ENCODE measurements at places on chromosomes 3 and 15.

DNA sequence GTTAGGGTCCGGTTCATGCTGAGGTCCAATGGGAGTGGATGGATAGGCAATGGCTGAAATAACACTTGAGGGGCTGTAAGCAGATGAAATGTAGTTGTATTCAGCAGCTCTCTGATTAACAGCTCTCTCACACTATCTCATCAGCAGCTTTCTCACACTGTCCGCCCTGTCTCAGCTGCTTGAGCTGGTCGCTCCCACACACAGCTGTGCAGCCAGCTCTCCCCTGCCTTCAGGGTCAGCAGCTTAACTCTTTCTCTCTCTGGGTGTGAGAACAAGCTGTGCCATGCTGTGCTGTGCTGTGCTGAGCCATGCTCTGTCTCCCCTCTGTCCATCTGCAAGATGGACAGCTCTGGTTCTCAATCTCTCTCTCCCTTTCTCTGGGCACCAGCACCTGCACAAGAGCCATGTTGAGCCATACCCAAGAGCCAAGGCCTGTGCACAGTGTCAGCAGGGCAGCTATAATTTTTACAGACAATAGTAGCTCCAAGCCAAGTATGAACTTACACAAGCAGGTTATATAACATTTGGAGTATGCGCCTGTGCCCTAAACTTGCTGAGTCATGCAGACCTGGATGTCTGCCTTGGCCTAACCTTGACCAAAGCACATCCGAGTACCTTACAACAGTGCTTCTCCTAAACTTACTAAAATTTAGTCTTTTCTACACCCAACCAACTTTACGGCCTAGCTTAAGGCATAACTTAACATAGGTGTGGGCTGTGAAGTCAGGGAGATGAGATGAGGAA, 291.3 kb upstream of the TRIM42 start:
- no peak overlapping the region for H3K27ac ChIP-seq
- DNase-seq, result no peak
- no peaks in the 10 kb centered on the region for H3K27me3 ChIP-seq
- no peaks in the 10 kb centered on the region for H3K4me1 ChIP-seq
- H3K4me3 ChIP-seq, result no peak overlapping the region

GRCh38 chr3:39187372-39188155, 4.8 kb downstream of the XIRP1 start:
- no peak overlapping the region for H3K27ac ChIP-seq
- no peaks in the 10 kb centered on the region for H3K36me3 ChIP-seq
- DNase-seq, result no peak
- peaks cover 8% of the 10 kb centered on the region for H3K4me1 ChIP-seq

- peaks cover 3% of the 10 kb centered on the region for H3K27me3 ChIP-seq
- H3K36me3 ChIP-seq, result no peaks in the 10 kb centered on the region
- H3K4me1 ChIP-seq, result no peaks in the 10 kb centered on the region
- no peak overlapping the region for H3K27ac ChIP-seq
- no peak overlapping the region for H3K4me3 ChIP-seq
Measured at GRCh38 chr15:68518785-68519430, 59.9 kb upstream of the CORO2B start.

DNA sequence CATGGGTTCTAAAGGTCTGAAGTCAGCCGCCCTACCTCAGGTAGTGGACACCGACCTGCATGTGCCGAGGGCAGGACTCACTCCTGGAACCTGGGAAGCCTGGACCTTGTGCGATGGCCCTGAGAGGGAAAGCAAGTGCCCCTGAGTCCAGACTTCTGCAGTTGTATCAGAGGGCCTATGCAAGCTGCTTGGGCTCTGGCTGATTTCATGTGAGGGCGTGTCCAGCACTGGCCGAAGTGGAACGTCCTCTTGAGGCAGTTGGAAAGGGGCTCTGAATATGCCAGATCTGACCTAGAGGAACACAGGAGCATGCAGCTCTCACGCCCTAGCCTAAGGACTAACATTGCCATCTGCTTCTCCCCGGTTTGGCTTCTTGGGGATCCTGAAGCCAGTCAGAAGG, 2.5 kb upstream of the CAMP start:
- no peaks in the 10 kb centered on the region for H3K36me3 ChIP-seq
- H3K27me3 ChIP-seq, result no peaks in the 10 kb centered on the region
- DNase-seq, result no peak
- H3K4me1 ChIP-seq, result peaks cover 53% of the 10 kb centered on the region
- no peak overlapping the region for H3K4me3 ChIP-seq

DNA sequence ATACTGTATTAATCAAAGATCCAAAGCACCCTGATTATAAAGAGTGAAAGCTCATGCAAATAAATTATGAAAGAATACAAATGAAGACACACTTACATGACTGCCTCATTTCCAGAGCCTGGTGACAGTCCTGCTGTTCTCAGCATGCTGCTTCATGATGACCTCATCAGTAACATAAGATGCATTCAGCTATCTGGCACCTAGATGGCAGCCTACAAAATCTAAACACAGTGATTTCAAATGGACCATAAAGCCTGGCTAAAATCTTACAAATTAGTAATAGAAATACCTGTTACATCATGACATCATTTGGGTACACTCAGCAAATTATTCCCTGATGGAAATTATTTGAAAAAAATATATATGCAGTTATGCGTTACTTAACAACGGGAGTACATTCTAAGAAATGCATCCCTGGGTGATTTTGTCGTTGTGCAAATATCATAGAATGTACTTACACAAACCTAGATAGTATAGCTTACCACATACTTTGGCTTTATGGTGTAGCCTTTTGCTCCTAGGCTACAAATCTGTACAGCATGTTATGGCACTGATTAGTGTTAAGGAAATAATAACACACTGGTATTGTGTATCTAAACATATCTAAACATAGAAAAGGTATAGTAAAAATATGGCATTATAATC, 207.2 kb downstream of the EPHA3 start:
- no peak overlapping the region for H3K27ac ChIP-seq
- H3K4me1 ChIP-seq, result no peaks in the 10 kb centered on the region
- no peaks in the 10 kb centered on the region for H3K27me3 ChIP-seq
- H3K4me3 ChIP-seq, result no peak overlapping the region
- no peak for DNase-seq

- H3K27ac ChIP-seq, result no peak overlapping the region
- H3K36me3 ChIP-seq, result no peaks in the 10 kb centered on the region
- H3K4me3 ChIP-seq, result no peak overlapping the region
- no peaks in the 10 kb centered on the region for H3K27me3 ChIP-seq
Measured at GRCh38 chr3:156448300-156448699, 106.6 kb downstream of the SSR3 start.

- no peaks in the 10 kb centered on the region for H3K36me3 ChIP-seq
- H3K4me1 ChIP-seq, result no peaks in the 10 kb centered on the region
- no peak for DNase-seq
- no peaks in the 10 kb centered on the region for H3K27me3 ChIP-seq
Measured at GRCh38 chr3:40845447-40845846, 320.7 kb downstream of the ZNF621 start.

DNA sequence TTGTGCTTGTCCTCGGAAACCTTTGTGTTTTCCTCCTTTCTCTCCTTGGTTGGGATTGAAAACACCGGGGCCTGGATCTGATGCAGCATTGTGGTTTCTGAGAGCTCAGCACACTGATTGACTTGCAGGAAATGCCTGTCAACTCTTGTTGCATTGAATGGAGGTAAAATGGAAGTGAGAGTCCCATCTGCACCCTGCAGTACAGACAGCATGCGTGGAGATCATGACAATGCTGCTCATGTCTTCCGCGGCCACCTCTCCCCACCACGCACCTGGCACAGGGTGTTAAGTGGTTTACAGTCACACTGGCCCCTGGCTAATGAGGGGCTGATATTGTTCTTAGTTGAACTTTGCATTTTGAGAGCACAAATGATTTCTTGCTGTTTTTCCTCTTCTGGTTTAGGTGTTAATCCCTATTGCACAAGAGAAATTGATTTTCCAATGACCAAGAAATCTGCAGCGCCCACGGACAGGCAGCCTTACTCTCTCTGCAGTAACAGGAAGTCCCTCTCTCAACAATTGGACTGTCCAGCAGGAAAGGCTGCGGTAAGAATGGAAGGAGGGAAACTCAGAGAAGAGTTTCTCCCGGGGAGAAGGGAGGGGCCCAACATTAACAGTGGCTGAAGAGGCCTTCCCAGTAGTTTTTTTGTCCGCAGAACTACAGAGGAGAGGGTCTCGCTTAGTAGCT, 58.5 kb downstream of the STARD5 start:
- peaks cover 20% of the 10 kb centered on the region for H3K4me1 ChIP-seq
- peak; percentile 45 for DNase-seq
- no peak overlapping the region for H3K4me3 ChIP-seq
- H3K36me3 ChIP-seq, result no peaks in the 10 kb centered on the region
- H3K27me3 ChIP-seq, result no peaks in the 10 kb centered on the region
